Activated CD4-positive, CD25-positive, alpha-beta regulatory T cell treated with anti-CD3 and anti-CD28 coated beads, Interleukin-2, amount 50 U/mL, for 72 hours (primary cell): ENCODE measurements at places on chromosomes 13 and 19.

GRCh38 chr19:46786236-46787039, 2.0 kb downstream of the SLC1A5 start:
- DNase-seq = peak; percentile 70

DNA sequence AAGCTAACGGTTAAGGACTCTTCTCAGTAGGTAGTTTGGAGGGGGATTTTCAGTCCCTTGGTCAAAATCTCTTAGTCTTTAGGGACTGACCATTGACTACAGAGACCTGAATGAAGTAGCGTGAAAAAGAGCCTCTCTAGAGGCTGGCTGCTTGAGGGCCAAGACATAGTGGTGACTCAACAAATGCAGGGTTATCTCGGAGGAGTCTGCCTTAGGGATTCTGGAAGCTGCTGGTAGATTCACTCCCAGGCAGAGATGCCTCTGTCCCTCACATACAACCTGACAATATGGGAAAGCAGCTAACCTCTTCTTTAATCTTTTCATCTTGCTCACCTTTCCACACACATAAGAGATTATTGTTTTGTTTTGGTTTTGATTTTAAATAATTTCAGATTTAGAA, 5.1 kb downstream of the ZNF793 start:
- no peak for DNase-seq

GRCh38 chr13:35789335-35790165, 313.1 kb upstream of the MAB21L1 start:
- DNase-seq = no peak

DNA sequence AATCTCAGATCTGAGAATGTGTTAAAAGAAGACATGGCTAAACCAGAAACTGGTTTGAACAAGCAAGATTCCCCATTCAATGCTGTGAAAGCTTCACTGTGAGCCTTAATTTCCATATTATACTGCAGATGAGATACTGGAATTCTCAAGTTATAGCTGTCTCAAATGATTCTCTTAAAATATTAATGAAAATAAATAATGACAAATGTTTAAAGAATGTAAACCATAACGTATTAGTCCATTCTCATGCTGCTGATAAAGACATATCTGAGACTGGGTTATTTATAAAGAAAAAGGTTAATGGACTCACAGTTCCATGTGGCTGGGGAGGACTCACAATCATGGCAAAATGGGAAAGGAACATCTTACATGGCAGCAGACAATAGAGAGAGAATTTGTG, 667.8 kb downstream of the SLITRK1 start:
- DNase-seq = no peak

GRCh38 chr13:49421391-49421790, 22.5 kb downstream of the CAB39L start:
- no peak for DNase-seq

- DNase-seq = no peak
Measured at GRCh38 chr13:100434010-100434763, 154.4 kb downstream of the GGACT start.

GRCh38 chr13:111850458-111850857, 216.5 kb upstream of the SOX1 start:
- DNase-seq = no peak

GRCh38 chr19:14118165-14119051, 846 bp upstream of the PRKACA start:
- peak; percentile 37 for DNase-seq

DNA sequence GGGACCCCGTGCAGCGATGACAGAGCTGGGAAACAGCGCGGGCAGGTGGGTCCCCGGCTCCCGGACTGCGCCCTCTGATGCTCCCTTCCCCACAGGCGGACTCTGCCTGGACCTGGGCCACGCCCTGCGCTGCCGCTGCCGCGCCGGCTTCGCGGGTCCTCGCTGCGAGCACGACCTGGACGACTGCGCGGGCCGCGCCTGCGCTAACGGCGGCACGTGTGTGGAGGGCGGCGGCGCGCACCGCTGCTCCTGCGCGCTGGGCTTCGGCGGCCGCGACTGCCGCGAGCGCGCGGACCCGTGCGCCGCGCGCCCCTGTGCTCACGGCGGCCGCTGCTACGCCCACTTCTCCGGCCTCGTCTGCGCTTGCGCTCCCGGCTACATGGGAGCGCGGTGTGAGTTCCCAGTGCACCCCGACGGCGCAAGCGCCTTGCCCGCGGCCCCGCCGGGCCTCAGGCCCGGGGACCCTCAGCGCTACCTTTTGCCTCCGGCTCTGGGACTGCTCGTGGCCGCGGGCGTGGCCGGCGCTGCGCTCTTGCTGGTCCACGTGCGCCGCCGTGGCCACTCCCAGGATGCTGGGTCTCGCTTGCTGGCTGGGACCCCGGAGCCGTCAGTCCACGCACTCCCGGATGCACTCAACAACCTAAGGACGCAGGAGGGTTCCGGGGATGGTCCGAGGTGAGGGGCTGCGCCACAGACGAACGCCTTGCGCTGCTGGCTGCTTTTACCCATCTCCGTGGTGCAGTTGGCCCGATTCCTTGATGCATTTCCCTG, 7.8 kb upstream of the SELENOV start:
- DNase-seq = peak; percentile 52

GRCh38 chr19:48779636-48780035, 24.3 kb downstream of the FGF21 start:
- DNase-seq = no peak

GRCh38 chr13:39025433-39025839, 12.5 kb downstream of the PROSER1 start:
- DNase-seq = no peak

DNA sequence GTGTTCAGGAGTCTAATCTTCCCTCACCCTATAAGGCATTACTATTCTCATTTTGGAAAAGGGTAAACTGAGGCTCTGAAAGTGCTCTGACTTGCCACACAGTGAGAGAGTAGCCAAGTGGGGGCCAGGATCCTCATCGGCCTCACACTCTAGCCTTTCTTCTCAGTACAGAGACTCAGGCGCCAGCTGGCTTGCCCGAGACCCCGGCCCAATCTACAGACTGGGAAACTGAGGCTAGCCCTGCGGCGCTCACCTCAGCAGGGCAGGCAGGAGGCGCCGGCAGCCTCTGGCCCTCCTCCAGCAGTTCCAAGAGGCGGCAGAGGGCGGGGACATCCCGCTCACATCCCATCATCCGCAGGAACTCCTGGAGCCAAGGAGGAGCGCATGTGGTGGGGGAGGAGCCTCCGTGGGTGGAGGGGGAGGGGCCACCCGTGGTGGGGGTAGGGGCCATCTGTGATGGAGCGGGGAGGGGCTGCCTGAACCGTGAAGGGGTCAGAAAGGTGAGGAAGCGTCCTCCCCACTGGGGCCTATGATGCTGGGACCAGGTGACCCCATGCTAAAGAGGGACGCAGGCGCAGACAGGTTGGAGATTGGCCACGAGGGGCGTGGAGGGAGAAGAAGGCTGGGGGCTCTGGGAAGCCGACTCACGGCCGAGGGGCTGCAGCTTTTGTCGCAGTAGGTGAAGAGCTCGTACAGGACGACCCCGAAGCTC, 8.7 kb upstream of the INSL3 start:
- no peak for DNase-seq

DNA sequence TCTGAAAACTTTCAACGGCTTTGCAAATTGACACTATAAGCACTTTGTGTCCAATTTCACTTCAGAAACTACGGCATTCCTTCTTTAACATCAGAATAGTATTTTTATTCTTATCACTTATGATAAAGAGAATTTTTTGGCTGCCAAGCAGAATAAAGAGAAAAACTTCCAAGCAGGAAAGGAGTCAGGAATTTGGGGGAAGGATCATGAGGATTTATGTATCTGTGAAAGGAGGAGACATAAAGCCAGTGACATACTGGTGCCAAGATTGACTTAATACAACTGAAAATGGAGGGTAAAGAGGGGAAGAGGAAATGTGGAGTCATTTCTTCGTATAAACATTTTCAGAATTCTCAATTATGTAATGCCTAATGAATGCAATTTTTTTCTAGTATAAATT, 94.7 kb downstream of the RBM26 start:
- no peak for DNase-seq

DNA sequence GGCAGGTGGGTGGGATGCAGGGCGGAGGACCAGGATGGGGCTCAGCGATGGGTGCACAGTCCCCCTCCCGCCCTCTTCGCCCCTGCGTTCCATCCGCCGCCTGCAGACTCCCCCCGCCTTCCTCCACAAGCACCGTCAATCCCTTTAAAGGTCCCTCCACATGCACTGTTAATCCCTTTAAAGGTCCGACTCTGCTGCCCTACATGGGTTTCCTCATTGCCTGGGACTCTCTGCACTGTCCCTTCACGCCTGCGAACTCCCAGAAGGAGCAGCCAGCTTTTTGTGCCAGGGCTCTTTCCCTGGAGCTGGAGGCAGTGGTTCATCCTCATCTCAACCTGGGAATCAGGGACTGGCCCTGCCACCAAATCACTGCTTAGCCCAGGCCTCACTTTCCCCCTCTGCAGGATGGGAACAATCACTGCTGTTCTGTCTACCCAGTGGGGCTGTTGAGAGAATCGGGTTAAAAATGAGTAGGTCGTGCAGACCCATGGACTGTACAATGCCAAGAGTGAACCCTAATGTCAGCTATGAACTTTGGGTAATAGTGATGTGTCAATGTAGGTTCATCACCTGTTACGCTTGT, 20.4 kb downstream of the ZNF574 start:
- no peak for DNase-seq

GRCh38 chr19:39328046-39328705, 7.5 kb upstream of the LRFN1 start:
- DNase-seq = peak; percentile 84

- no peak for DNase-seq
Measured at GRCh38 chr13:100330662-100331061, 241.8 kb downstream of the PCCA start.

GRCh38 chr13:27295096-27295495, 24.5 kb downstream of the RASL11A start:
- no peak for DNase-seq

DNA sequence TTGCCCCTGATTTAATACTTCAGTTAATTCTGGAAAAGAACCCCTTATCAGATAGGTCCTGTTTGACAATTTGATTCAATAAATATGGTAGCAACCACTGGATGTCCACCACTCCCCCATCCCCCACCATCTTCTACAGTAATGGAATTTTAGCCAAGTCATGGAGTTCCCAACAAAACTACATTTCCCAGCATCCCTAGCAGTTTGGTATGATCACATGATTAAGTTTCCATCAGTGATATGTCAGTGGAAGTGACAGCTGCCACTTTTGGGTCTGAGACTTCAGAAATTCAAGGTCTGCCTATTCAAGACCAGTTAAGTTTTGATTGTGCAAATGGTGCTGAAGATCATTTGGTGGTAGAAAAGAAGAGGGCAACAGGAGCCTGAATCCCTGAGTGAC, 85.5 kb downstream of the CACNA1A start:
- DNase-seq = no peak

- DNase-seq = no peak
Measured at GRCh38 chr19:47703301-47703700, 9.9 kb upstream of the EHD2 start.

- no peak for DNase-seq
Measured at GRCh38 chr13:113599391-113599790, 14.8 kb downstream of the TFDP1 start.

DNA sequence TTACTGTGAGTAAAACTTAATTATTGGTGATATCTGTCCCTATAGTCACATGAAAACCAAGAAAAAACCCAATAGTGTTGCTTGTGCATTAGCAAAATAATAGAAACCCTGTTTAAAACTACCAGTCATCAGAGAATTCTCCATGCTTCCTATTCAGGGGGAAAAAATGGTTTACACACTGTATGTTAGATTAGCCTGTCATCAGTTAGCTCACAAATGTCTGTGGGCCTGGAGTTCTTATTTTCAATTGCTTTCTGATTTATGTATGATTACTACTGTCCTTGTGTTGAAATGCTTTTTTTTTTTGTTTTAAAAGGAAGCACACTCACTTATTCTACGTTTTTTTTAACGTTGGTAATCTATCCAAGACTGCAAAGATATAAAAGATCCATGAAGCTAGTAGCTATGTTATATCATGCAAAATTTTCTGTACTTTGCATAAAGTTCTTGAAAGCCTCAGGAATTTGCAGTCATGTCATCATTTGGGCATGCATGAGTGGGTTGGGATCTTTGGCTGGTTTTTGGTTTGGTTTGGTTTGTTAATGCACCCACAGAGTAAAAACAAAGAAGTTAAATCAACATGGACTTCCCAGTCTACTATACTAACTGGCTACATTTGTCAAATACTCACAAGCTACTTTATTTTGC, 25.9 kb downstream of the RXFP2 start:
- no peak for DNase-seq

- peak; percentile 41 for DNase-seq
Measured at GRCh38 chr13:30607908-30608307, 9.8 kb upstream of the USPL1 start.

GRCh38 chr13:28058866-28059613, 41.3 kb downstream of the FLT3 start:
- DNase-seq = peak; percentile 31

- DNase-seq = no peak
Measured at GRCh38 chr13:86567119-86567518, 767.9 kb upstream of the SLITRK6 start.

- DNase-seq = no peak
Measured at GRCh38 chr19:43700395-43701000, 15.4 kb upstream of the IRGC start.

- DNase-seq = no peak
Measured at GRCh38 chr19:37948362-37948761, 41.4 kb downstream of the SIPA1L3 start.

DNA sequence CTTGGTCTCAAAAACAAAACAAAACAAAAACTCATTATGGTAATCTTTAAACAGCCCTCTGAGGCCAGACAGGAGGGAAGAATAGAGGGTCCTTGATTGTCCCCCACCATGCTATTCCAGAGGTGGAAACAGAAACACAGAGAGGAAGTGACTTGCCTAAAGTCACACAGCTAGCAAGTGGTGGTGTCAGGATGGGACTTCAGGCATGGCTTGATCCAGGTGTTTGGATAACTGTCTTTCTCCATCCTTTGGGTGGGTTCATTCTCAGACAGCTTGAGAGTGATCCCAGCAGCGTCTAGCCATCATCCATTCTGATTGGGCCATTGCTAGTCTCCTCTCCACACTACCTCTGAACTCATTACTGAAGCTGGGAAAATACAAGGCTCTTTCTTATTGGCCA, 12.5 kb downstream of the COLGALT1 start:
- no peak for DNase-seq

GRCh38 chr19:6963244-6963852, 57.9 kb downstream of the MBD3L2B start:
- DNase-seq = no peak
